ENCODE measurements at places on chromosomes 3 and 15.

- DNase-seq, result no peak
Observed at GRCh38 chr3:182142928-182143327, 431.2 kb downstream of the SOX2 start.

DNA sequence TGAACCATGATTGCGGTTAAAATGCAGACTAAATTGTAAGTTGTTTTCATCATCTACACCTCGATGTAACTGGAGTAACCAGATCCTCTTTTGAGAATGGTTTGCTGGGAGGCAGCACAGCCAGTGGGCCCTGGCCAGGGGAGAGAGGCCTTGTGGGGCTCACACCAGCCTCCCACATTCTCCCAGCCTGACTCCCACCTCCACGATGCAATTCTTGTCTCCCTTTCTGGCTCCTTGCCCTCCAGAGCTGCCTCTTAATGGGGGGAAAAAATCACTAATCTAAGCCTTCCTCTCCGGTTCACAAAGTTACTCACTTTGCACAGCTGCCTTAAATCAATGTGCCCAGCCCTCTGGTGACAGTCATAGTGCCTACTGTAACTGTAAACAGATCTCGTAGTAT is 17.9 kb upstream of the PAQR5 start:
- DNase-seq, result no peak

DNA sequence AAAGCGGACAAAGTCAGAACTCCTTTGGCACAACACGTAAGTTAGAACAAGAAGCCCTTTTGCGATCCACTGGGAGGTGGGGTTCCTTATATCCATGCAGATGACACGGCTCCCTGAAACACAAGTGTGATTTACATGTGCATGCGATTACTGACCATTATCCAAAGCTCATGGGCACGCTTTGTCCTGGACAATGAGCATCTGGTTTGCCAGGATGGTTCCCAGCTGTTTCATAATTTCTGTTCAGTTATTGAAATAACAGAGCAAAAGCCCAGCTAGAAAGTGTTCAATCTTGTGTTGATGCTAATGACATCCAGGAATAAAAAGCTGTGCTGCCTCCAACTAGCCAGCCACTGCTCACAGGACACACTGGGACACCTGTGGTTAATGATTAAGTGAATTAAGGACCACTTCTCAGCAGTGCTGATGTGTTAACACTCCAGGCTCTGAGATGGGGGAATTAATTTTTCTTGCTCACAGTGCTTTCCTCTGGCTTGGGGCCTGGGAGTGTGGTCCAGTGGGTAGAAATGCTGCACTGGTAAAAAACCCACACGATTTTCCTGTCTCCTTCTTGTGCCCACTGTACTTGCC is 123.1 kb upstream of the SLC2A2 start:
- DNase-seq, result no peak

DNA sequence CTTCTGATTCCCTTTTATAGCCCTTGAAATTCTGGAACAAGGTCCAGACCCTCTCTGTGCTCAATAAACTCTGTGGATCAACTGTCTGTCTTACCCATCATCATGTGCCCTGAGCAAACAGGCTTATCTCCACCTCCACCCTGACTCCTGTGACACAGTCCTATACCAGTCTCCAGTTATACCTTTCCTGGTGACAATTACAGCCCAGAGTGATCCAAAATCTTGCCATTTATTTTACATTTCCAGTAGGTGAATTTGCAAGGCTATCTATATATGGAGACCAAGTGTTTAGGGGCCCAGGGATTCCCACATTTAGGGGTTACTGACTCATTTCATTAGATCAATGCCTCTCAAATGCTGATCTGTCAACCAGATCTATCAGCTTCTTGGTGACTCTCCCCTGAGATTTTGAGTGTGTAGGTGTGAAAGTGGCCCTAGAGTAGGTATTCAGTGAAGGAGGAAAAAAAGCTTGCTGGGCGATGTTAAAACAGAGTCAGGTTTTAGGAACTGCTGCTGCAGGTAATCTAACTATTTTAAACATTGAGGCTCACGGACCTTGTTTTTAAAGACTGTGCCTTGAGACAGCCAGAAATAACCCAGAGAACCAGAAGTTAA is 229.6 kb upstream of the WNT5A start:
- DNase-seq, result no peak

DNA sequence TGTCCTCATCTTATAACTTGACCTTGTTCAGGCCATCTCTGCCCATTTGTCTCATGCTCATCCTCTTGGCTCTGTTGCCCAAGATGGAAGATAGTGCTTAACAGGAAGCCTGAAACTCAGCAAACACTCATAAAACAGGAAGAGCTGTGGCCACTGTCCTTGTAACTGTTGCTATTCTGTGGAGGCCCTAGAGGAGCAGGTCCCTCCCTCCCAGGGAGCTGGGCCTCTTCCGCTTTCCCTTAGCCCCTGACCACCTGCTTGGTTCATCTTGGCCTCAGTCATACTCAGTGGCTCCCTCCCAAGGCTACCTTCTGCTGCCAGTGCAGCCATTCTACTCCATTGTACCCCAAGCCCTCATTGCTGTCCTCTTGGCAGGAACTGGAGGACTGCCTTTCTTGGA is 3.5 kb downstream of the MAPKAPK3 start:
- DNase-seq, result no peak

DNA sequence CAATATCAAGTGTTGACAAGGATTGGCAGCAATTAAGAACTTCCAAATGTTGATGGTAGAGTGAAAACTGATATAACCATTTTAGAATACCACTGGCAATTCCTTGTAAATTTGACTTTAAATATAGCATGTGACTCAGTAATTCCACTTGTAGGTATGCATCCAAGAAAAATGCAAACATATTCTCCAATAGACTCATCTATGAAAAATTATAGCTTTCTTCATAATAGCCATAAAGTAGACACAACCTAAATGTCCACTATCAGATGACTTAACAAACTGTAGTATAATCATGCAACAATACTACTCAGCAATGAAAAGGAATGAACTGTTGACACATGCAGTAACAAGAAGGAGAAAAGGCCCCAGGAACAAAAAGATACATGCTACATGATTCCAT is 988.1 kb downstream of the FHIT start:
- DNase-seq, result no peak

GRCh38 chr3:152466784-152467183 is 198.1 kb downstream of the MBNL1 start:
- no peak for DNase-seq

DNA sequence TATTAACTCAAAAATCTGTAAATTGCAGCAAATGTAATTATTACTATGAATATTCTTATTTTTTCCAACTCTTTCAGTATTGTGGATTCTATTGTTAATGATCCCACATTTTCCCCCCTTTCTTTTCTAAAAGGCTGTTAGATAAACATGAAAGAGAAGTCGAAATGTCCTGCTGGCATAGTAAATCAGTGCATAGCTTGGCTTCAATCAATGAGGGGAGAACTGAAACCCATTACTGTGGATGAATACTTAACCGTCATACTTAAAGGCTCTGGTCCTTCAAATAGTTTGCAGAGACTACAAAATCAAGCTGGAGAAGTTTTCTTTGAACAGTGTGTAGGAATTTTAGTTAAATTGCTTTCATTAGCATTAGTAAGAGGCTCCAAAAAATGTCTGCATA is 667.9 kb downstream of the CADM2 start:
- no peak for DNase-seq

- DNase-seq, result no peak
Observed at GRCh38 chr15:86829245-86829644, 749.6 kb downstream of the AGBL1 start.

DNA sequence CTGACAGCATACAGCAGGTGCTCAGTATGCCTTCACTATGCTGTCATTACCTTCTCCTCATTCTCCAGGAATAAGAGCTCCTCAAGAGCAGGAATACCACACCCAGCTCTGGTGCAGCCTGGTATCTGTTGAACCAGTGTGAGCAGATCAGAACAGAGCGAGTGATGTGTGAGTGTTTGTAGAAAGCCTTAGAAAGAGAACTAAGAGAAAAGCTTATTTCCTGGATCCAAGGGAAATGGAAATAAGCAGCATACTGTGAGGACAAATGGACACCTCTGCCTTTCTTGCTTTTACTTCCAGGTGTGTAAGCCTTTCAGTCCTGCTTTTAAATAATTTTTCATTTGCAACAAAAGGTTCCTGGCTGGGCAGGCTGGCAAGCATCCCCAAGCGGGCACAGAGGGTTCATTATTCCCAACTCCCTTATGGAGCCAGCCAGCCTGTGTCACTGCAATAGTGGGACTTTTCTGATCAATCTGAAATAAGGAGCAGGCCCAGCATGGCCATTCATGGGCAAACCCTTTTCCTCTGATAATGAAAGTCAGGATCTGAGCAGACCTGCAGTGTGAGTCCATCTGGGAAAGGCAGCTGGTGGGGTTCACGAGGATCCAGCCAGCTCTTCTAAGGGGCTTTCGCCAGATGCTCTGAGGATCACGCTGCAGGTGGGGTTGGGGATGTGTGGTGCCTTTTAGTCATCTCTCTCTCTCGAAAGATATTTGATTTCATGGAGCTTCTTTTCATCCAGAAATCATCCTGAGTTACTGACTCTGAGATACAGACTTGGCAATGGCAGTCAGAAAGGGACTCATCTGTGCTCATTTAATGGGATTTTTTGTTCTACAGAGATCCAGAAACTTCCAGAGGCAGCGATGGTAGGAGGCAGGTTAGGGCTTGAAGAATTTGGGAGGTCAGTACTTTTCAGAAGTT is 594.9 kb upstream of the CFAP20DC start:
- DNase-seq, result no peak

DNA sequence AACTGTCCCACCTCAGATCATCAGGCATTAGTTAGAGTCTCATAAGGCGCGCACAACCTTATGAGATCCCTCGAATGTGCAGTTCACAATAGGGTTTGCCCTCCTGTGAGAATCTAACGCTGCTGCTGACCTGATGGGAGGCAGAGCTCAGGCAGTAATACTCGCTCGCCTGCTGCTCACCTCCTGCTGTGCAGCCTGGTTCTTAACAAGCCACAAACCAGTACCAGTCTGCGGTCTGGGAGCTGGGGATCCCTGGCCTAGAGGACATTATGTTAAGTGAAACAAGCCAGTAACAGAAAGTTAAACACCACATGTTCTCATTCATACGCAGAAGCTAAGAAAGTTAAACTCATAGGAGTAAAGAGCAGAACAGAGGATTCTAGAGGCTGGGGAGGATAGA is 47.0 kb downstream of the MAP3K13 start:
- DNase-seq, result no peak

GRCh38 chr15:74337607-74338211 is 29.7 kb downstream of the CYP11A1 start:
- no peak for DNase-seq

DNA sequence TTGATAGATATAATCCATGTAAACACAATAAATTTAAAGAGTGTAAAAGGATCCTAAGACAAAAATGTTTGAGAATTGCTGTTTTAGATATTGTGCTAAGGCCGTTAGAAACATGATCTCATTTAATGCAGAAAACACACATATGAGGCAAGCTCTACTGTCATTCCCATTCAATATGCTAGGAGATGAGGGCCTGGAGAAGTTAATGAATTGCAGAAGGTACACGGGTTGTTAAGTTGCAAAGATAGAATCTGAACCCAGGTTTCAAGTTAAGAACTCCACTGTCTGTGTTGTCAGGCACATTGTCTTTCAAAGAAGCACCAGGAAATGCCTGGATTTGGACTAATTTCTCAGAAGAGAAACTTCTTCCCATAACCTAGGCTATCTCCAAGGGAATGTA is 65.1 kb upstream of the SAMMSON start:
- DNase-seq, result no peak

GRCh38 chr15:97502038-97502437 is 458.5 kb upstream of the ARRDC4 start:
- no peak for DNase-seq

GRCh38 chr3:48639944-48640606 is 4.8 kb upstream of the SLC26A6 start:
- no peak for DNase-seq

DNA sequence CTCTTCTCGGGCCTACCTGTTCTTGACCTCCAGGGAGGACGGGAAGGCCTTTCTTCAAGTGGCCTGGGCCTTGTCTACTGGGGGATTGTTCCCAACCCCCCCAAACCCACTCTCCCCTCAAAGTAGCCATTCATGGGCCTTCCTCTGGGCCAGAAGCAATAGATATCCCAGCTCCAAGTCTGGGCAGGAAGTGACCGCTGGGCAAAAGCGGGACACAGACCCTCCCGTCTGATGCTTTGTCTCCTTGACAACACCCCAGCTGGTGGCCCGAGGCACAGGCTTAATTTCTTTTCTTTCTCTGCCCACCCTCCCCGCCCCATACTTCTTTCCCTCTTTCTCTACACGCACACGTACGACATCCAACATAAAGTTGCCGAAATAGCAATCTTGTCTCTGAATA is 41.4 kb upstream of the FEZF2 start:
- DNase-seq, result no peak

DNA sequence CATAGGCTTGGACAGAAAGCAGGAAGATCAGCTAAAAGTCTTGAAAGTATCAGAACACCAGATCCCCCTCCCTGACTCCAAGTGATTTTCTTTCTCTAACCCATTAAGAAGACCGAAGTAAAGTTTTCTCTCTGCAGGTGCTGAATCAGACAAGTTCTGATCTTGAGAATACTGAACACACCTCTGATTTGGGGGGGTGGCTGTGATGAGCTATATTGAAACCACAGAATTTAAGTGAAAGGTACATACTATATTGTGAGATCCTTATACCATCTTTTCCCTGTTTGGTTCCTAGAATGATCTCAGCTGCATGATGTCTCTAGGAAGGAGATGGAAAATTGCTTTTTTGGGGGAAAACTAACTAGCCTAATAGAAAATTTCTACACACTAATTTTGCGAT is 196.0 kb downstream of the DIPK2A start:
- DNase-seq, result no peak

- no peak for DNase-seq
Observed at GRCh38 chr15:67803299-67803698, 22.0 kb upstream of the SKOR1 start.
